ENCODE measurements at places on chromosomes 2 and 18. TPM values are rescaled to one million over a fixed set of nuclear protein-coding genes. Genes with fewer than 3 reads are reported as not detected.

Gene IL1RN
- 0.22 TPM for total RNA-seq

Gene ANKRD62
- total RNA-seq, result not detected

Gene ARHGEF4
- total RNA-seq, result 9.6 TPM

Gene TNFRSF11A
- 2.0 TPM for total RNA-seq

Gene MSTN
- total RNA-seq, result 26.2 TPM

Gene LYG1
- total RNA-seq, result 1.9 TPM

DNA sequence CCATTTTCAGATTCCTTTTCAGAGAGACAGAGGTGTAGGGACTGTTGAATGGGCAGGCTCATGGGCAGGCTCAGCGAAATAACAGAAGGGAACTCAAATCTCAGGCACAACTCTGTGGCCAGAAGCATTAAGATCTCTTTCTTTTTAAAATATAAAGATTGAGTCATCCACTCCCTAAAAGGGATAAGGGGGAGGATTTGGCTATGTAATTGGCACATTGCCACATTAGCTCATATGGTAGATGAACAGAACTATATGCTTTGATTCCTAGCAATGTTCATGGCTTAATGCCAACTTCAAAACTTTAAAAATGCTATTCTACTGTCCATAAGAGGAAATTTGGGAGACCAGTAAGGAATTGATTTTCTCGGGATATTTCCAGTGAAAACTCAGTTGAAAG lies 53.8 kb upstream of the SLC5A7 start:
- H3K36me3 ChIP-seq, result no peaks in the 10 kb centered on the region
- peak overlapping the region; percentile 72 for H3K27ac ChIP-seq
- H3K27me3 ChIP-seq, result no peaks in the 10 kb centered on the region
- peak; percentile 93 for DNase-seq

GRCh38 chr18:78447211-78447610 lies 532.4 kb upstream of the SALL3 start:
- no peak for DNase-seq
- no peaks in the 10 kb centered on the region for H3K4me1 ChIP-seq
- no peak overlapping the region for H3K27ac ChIP-seq
- H3K4me3 ChIP-seq, result no peak overlapping the region
- H3K36me3 ChIP-seq, result no peaks in the 10 kb centered on the region
- no peaks in the 10 kb centered on the region for H3K27me3 ChIP-seq

DNA sequence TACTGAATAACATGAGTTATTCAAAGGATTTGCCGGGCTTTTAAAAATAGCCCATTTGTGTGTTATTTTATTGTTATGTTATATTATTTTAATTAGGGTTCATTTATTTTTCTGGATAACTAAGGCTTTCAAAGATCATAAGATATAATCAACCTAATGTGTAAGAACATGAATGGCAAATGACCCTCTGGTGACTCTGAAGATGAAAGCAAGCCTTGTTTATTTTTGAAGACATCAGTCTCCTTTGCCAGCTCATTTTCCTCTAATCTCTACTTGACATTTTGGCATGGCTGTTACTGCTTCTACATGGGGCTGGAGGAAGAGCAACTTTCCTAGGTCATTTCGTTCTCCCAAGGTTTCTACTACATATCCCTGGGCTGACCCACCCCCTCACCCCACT lies 10.6 kb downstream of the FAP start:
- no peaks in the 10 kb centered on the region for H3K4me1 ChIP-seq
- no peaks in the 10 kb centered on the region for H3K27me3 ChIP-seq
- H3K27ac ChIP-seq, result no peak overlapping the region
- no peak for DNase-seq

DNA sequence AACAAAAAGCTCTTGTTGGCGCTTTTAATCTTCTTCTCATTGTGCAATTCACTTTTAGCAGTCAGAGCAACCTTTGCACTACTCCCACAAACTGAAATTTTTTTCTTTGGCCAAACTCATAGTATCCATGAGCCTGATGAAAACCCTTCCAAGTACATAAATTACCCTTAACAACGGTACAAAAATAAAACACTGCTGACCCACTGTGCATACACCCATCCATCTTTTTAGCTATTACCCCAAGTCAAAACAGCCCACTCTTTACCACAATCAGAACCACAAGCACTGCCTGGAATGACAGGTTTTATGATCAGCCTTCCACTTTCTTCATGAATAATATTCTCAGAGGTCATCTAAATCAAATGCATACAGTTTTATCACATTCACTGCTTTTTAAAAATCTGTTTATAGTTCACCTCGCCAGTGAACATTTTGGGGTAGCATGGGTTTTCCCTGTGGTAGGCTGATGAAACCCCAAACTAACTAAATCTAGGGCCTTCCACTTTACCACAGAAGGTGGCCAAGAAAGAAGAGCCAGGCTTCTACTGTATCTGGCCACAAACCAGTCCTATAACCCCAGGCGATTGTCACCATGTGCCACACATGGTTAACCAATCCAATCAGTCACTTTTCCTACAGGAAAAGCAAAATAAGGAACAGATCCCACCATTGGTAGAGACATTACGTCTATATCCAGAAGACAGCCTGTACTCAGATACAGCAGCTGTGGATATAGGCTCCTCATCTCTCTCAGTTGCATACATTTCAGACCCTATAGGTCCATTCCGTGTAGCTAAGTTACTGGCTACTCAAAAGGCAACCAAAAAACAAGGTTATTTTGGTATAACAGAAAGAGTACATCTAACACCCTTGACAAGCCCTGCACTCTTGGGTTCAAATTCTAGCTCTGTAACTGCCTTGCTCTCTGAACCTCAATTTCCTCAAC lies 171.3 kb downstream of the THADA start:
- H3K27ac ChIP-seq, result no peak overlapping the region
- H3K4me1 ChIP-seq, result no peaks in the 10 kb centered on the region
- no peaks in the 10 kb centered on the region for H3K27me3 ChIP-seq
- no peak overlapping the region for H3K4me3 ChIP-seq

DNA sequence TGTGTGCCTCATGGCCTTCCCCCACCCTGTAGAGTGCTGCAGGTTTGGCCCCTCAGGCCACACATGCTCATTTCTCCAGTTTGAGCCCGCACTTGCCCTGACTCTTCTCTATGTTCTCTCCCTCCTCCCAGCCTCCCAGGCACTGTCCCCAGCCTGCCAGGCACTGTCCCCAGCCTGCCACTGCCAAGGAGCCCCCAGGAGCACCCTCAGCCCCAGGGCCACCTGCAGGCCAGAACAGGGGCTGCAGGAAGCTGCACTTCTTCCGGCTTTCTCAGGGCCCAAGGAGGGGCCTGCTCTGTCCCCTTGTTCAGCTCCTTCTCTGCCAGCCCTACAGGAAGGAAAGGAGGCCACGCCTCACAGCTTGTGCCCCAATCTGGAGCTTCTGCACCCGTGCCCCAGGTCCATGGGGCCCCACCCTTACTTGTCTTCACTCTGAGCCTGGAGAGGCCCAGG lies 31.6 kb downstream of the CYP26B1 start:
- no peak overlapping the region for H3K4me3 ChIP-seq
- no peaks in the 10 kb centered on the region for H3K27me3 ChIP-seq
- H3K36me3 ChIP-seq, result no peaks in the 10 kb centered on the region
- H3K4me1 ChIP-seq, result peaks cover 32% of the 10 kb centered on the region
- DNase-seq, result no peak
- H3K27ac ChIP-seq, result no peak overlapping the region

DNA sequence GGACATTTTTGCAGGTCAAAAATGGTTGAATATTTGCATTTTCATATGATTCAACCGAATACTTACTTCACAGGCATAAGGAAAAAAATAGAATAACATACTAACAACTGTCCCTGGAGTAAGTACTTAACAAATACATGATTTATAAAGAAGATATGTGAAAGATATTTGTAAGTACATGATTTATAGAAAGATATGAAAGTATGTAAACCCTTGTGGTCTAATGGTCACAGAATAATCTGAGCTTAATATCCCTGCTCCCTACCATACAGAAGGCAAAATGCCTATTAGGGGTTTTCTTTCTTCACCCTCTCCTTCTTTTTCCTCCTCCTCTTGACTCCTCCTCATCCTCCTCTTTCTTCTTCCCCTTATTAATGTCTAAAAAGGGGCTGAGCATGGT lies 20.6 kb upstream of the ACTR3 start:
- DNase-seq, result no peak
- H3K27ac ChIP-seq, result no peak overlapping the region
- H3K36me3 ChIP-seq, result no peaks in the 10 kb centered on the region
- H3K4me3 ChIP-seq, result no peak overlapping the region
- H3K27me3 ChIP-seq, result no peaks in the 10 kb centered on the region

DNA sequence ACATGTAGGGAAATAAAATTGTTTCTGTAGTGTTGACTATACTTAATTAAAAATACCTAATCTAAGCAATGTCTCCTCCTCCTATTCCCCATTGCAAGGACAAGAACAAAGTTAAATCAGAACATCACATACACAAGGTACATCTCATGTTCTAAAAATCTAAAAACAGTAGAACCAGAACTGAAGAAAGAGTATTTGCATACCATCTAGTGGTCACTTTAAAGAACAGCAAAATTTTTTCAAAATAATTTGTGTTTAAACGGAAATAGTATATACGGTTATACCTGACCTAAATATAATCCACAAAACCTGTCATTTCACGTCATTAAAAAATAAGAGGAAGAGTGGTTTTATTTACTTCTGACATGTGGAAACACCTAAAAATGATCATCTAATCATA lies 294.3 kb upstream of the KCNH7 start:
- no peaks in the 10 kb centered on the region for H3K36me3 ChIP-seq
- peak; percentile 5 for DNase-seq
- H3K27me3 ChIP-seq, result no peaks in the 10 kb centered on the region
- no peak overlapping the region for H3K27ac ChIP-seq
- no peaks in the 10 kb centered on the region for H3K4me1 ChIP-seq
- H3K4me3 ChIP-seq, result no peak overlapping the region

- DNase-seq, result no peak
- peaks cover 2% of the 10 kb centered on the region for H3K27me3 ChIP-seq
- H3K27ac ChIP-seq, result no peak overlapping the region
- H3K36me3 ChIP-seq, result no peaks in the 10 kb centered on the region
- H3K4me1 ChIP-seq, result no peaks in the 10 kb centered on the region
These were observed 154.3 kb downstream of the TMEM163 start for GRCh38 chr2:134564549-134564948.

DNA sequence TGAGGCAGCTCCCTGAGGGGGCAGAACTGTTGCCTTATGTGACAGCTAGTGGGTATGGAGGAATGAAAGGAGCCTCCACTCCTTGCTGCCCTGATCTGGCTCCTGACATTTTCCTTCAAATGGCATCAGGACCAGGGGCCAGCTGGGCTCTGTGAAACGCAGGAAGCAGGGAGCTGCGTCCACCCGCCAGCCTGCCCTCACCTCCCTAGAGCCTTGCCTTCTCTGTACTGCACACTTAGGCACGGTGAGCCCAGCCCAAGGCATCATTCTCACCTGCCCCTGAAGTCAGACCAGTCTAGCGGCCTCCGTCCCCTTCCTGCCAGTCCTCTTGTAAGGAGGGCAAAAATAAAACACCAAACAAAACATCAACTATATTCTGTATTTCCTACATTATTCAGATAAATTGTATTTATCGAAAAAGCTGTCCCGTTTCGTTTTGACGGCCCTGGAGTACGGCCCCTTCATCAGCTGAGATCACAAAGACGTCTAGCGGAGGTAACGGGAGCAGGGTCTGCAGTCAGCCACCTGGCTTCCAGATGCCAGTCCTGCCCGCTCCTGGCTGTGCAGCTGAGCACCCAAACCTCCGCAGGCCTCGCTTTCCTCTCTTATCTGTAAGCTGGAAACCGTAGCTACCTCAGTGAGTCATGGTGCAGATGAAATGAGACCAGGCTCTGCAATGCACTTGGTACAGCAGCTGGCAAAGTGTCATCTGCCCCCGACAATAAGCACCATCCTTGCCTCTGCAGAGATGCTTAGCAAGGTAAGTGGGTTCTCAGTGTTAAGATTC lies 6.9 kb upstream of the CTDP1 start:
- peaks cover 2% of the 10 kb centered on the region for H3K36me3 ChIP-seq
- no peaks in the 10 kb centered on the region for H3K27me3 ChIP-seq
- peaks cover 1% of the 10 kb centered on the region for H3K4me1 ChIP-seq
- no peak overlapping the region for H3K27ac ChIP-seq
- H3K4me3 ChIP-seq, result no peak overlapping the region
- no peak for DNase-seq

GRCh38 chr18:70243131-70243929 lies 37.8 kb upstream of the RTTN start:
- no peak overlapping the region for H3K27ac ChIP-seq
- peak; percentile 15 for DNase-seq
- H3K4me3 ChIP-seq, result no peak overlapping the region
- H3K27me3 ChIP-seq, result no peaks in the 10 kb centered on the region

- no peak for DNase-seq
- no peaks in the 10 kb centered on the region for H3K36me3 ChIP-seq
- H3K4me1 ChIP-seq, result no peaks in the 10 kb centered on the region
- no peak overlapping the region for H3K27ac ChIP-seq
These were observed 183.3 kb upstream of the SESTD1 start for GRCh38 chr2:179447839-179448447.

DNA sequence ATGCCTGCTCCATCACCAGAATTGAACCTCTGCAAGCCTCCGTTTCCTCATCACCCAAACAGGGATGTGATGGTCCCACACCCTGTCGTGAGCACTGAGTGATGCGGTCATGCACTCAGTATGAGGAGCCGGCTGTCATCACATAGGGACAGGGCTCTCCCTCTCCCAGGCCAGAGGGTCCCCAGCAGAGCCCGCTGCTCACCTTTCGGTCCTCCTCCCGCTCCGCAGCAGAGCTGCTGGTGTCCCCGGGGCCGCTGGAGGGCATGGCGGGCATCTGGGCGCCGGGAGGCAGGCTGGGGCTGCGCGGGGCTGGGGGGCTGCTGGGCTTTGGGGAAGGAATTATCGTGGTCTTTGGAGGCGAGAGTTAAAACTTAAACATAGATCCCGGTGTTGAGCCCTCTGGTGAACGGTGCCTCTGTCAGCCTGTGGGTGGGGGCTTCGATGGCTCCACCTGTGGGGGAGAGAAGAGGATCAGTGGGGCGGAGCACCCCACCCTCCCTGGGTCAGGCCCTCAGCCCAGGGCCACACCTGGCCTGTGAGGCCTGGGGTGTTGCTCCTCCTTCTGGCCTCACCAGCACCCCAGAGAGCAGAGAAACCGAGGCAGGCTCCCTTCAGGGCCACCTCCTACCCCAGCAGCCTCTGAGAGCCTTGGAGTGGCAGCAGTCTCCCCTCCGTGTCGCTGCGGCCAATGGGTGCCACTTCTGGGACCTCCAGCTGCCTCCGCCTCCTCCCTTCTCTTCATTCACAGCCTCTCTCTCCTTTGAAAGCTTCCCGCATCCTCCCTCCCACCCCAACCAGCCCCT lies 27.8 kb downstream of the DNMT3A start:
- no peak overlapping the region for H3K4me3 ChIP-seq

- no peak overlapping the region for H3K4me3 ChIP-seq
- no peaks in the 10 kb centered on the region for H3K4me1 ChIP-seq
- no peak for DNase-seq
- no peaks in the 10 kb centered on the region for H3K27me3 ChIP-seq
- H3K36me3 ChIP-seq, result no peaks in the 10 kb centered on the region
- no peak overlapping the region for H3K27ac ChIP-seq
These were observed 43.4 kb upstream of the DNAJC10 start for GRCh38 chr2:182672466-182673165.
